Posterior vena cava (tissue), 2 donors: ENCODE measurements at places on chromosomes 2 and 18.

GRCh38 chr2:104854498-104855220 is 744 bp downstream of the POU3F3 start:
- DNase-seq: no peak

GRCh38 chr2:104050656-104051242 is 803.2 kb upstream of the POU3F3 start:
- DNase-seq: no peak

- DNase-seq: no peak
Observed at GRCh38 chr18:57125627-57126026, 21.3 kb upstream of the BOD1L2 start.

DNA sequence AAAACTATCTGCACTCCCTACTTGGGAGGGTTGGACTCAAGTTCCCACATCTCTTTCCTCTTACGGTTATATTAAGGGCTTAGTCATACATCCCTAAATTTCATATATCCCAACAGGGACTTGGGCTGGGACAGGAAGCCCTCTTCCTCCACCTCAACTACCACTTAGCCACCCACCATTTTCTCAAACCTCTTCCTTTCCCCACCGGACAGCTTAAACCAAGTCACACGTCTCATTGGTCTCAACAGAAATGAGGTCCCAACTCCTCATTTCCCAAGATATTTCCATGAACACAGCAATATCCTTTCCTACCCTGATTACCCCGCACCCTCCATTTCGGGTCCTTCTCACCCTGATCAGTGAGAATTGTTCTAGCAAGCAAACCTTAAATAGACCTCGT is 736 bp downstream of the ZSCAN30 start:
- DNase-seq: no peak

- DNase-seq: no peak
Observed at GRCh38 chr2:175126661-175127060, 41.3 kb downstream of the ATF2 start.

DNA sequence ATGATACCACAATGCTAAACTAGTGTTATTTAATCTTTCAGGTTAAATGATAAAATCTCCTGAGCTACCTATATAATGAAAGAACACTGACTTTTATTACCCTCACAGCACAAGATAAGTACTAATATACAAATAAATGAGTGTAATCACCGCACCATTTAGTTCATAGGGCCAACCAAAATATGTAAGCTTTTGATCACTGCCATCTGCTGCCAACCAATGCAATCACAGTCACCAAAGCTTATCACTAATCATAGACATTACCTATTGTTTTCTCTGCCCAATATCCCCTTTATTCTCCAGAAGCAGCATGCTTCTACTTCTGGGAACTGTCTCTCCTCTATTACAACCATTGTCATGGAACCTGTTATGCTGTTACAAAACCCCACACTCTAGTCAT is 151.6 kb upstream of the LRATD1 start:
- DNase-seq: no peak

DNA sequence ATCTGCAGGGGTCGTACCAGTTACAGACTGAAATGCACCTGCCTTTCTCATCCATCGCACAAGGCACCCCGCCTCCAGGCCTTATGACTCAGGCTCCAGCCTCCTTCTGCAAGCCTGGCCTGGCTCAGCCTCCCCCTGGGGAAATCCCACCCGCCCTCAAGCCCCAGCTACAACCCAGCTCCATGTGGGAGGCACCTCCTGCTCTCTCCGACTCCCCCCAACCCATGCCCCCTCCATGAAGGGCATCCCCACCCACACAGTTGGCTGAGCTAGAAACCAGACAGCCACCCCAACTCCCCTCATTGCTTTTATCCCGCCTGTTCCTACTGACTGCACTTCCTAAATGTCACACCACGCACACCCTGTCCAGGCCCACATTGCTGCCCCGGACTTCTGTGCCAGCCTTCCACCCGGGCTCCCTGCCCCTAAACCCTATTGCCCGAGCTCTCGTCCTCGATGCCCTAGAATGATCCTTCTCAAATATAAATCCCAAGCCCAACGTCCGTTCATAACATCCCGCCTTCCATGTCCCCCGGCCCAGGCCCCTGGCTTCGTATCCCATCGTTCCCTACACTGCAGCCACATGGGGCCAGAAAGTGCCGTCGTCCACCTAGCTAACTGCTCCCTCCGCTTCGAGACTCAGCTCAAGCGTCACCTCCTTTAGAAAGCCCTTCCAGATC is 9.9 kb downstream of the DNMT3A start:
- no peak for DNase-seq

GRCh38 chr2:3617198-3617890 is 22.4 kb downstream of the COLEC11 start:
- peak; percentile 52 for DNase-seq

DNA sequence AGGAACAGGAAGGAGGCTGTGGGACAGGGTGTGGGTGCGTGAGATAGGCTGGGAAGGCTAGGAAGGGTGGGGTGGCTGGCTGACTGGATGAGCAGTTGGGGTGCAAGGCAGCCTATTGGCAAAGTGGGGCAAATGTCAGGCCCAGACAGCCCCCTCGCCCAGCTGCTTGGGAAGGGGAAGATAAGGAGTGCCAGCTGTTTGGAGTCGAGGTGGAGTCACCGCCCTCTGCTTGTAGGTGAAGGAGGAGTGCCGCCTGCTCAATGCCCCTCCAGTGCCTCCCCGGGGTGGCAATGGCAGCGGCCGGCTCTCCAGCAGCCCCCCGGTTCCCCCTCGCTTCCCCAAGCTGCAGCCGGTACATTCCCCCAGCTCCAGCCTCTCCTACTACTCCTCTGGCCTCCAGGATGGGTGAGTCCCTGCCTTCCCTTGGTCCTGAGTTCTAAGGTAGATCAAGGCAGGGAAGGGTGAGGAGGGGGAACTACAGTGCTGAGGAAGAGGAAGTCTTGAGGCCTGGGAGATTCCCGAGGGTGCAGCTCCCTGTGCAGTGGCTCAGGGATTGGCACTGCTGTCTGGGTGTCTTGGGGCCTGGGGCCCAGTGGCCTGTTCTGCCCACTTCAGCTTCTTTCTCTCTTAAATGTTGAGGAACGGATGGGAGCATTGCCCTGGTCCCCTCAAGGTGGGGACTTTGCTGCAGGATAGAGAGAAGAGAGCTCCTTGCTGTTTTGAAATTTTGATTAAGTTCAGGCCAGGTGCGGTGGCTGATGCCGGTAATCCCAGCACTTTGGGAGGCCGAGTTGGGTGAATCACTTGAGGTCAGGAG is 13.3 kb downstream of the GAREM2 start:
- DNase-seq: no peak

DNA sequence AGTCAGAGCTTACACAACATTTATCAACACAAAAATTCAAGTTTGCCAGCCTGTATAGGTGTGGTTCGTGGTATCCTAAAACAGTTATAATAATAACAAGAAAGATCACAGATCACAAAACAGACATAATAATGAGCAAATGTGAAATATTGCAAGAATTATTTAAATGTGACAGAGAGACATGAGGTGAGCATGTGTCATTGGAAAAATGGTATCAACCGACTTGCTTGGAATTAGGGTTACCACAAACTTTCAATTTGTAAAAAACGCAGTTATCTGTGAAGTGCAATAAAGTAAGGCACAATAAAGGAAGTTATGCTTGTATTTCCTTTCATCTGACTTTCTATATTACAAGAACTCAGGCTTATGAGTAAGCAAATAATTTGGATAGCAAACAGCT is 116.8 kb downstream of the IKZF2 start:
- DNase-seq: no peak

DNA sequence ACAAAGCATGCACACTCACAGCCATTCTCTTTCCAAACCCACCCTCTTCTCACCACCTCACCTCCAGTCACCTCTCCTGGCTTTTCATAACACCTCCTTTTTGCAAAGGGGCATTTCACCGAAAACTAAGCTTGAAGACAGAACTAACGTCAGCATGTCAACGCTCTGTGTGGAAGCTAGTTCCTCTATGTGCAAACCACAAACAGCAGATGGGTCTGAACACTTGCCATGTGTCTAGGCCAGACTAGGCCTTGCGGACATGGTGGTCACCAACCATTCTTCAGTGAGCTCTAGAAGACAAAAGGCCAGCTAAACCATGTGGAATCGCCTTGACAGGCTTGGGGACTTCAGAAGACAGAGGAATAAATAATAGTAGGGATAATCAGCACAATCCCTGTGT is 148.5 kb downstream of the TXNL1 start:
- no peak for DNase-seq

GRCh38 chr18:34543945-34544344 is 166.2 kb upstream of the DTNA start:
- DNase-seq: no peak

- no peak for DNase-seq
Observed at GRCh38 chr18:41767960-41768359, 187.1 kb upstream of the PIK3C3 start.

GRCh38 chr2:172239944-172240590 is 137.4 kb upstream of the DLX2 start:
- DNase-seq: no peak

GRCh38 chr2:234219046-234219310 is 168.5 kb downstream of the SPP2 start:
- DNase-seq: no peak

DNA sequence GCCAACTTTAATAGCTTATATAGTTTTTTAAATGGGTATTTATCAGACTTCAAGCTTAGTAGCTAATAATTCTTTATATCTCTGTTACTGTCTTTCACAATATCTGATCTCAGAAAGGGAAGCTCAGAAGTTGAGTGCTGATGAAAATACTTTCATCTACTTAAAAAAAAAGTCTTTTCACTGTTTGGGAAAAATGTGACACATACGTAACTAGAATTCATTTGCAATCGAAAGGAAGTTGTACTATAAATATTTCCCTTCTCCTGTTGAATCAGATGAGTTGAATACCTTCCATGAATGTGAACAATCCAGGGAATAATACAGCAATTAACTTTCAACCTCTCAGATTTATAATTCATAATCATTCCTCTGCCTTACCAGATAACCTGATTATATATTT is 811 bp upstream of the SCG2 start:
- DNase-seq: no peak

- DNase-seq: no peak
Observed at GRCh38 chr2:42104621-42105020, 56.8 kb downstream of the PKDCC start.

GRCh38 chr2:23235292-23235691 is 149.7 kb upstream of the KLHL29 start:
- DNase-seq: no peak

DNA sequence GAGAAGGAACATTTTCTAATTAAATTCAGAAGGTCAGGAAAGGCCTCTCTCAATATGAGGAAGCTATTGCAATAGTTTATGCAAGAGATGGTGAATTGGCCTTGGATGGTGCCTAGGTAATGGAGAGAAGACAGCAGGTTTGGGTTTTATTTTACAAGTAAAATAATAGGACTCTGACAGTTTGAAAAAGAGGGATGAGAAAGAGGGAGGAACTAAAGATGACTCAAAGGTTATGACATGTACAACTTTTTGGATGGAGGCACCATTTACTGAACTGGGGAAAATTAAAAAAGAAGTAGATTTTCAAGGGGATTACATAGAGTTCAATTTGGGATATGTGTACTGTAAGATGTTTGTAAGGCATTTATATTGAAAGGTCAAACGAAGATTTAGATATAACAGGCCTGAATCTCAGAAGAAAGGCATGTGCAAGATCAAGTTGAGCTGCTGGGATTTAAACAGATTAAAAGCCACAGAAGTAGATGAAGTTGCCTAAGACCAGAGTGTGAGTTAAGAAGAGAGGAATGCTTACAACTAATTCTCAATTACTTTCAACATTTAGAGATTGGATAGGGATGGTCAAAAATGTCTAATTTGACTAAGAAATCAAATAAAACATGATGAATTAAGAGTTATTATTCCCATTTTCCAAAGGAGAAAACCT is 12.3 kb upstream of the ASNSD1 start:
- no peak for DNase-seq

GRCh38 chr18:34848156-34848555 is 138.1 kb downstream of the DTNA start:
- no peak for DNase-seq

DNA sequence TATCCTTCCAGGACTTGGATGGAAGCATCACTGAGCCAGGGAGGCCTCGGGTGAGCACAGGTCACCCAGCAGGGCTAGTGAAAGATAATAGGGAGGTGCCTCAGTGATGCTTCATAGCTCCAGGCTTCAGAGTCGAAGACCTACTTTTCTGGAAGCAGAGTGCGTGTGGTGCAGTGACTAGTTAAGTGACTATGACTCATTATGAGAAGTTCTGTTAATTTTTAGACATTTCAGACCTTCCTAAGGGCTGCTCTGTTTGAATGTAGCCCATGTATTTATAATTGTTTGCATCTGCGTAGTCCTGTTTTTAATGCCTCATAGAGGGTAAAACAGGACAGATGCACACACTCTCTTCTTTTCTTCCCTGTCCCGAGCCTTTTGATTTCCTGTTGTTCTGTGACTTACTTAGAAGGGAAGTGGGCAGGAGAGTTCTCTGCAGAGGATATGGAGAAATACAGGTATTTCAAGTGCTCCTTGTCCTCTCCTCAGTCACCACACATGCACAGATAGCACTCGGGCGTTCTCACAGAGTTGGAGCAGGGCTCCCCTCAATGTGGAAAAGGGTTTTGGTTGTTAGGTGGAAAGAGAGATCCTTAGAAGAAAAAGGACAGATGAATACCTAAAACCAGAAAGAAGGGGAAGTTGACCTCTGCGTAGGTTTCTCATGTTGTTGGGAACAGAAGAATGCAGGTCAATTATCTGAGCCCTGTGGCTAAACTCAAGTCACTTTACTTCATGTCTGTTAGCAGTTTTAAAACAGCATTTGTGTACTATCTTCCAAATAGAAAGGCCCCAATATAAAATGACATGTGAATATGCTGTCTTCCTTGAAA is 34.7 kb downstream of the RALB start:
- DNase-seq: no peak

DNA sequence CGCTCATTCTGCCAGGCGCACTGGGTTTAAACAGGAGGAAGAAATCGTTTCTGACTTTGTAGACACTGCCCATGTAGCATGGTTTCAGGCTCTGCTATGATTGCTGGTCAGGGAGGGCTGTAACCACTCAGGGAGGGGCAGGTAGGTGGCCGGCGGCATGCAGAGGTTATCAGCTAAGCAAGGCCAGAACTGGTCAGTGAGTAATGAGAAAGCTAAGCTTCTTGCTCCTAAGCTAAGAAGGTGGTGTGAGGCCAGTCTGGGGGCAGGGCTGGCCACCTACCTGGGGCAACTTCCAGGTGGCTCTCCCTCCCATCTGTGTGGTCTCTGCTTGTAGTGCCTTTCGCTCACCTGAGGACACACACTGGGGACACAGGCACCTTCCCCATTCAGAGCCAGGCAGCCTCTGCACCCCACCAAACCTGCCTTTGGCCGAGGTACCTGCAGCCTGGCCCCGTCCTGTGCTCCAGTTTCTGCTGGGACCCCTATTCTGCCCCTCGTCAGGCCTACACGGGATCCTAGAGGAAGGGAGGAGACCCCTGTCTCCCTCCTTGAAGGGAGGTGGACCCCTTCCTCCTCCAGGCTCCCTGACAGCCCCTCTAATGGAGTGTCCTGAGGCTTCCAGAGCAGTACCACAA is 195.9 kb downstream of the SEPTIN10 start:
- DNase-seq: peak; percentile 41

DNA sequence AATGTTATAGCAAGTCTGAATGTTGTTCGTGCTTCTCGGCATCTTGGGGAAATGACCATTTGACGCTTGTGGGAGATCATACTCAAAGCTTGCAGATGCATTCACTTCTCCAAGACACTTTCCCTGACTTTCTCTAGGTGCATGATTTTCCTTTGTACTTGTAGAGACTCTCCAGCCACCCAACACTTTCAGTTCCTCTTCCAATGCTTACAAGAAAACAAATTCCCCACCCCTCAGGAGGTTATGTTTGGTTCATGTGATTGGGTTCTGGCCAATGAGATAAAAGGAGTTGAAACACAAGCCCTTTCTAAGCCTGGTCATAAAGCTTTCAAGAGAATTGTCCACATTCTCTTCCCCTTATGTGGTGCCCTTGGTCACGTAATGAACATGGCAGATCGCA is 156.3 kb downstream of the EPHA4 start:
- DNase-seq: no peak
